HCT116 (cell line): ENCODE measurements at places on chromosomes 2 and 18. TPM values are rescaled to one million over a fixed set of nuclear protein-coding genes. Genes with fewer than 3 reads are reported as not detected.

The MAP4K3 gene
- total RNA-seq = 21.4 TPM

GRCh38 chr2:190863946-190864345 is 16.7 kb upstream of the GLS start:
- H3K4me1 ChIP-seq = peaks cover 2% of the 10 kb centered on the region; the same call in 1 of the 2 replicates
- H3K27ac ChIP-seq = no peak overlapping the region
- H3K36me3 ChIP-seq = no peaks in the 10 kb centered on the region
- no peaks in the 10 kb centered on the region for H3K27me3 ChIP-seq

- no peaks in the 10 kb centered on the region for H3K36me3 ChIP-seq
- no peak overlapping the region for H3K4me3 ChIP-seq
- DNase-seq = no peak
- H3K4me1 ChIP-seq = no peaks in the 10 kb centered on the region
Observed at GRCh38 chr2:22554453-22554852, 830.5 kb upstream of the KLHL29 start.

The MBP gene
- total RNA-seq = 34.9 TPM

GRCh38 chr2:62287899-62288880 is 92.3 kb downstream of the B3GNT2 start:
- no peak for DNase-seq
- H3K27me3 ChIP-seq = no peaks in the 10 kb centered on the region
- H3K27ac ChIP-seq = no peak overlapping the region
- H3K4me3 ChIP-seq = no peak overlapping the region
- H3K4me1 ChIP-seq = peaks cover 23% of the 10 kb centered on the region
- no peaks in the 10 kb centered on the region for H3K36me3 ChIP-seq

DNA sequence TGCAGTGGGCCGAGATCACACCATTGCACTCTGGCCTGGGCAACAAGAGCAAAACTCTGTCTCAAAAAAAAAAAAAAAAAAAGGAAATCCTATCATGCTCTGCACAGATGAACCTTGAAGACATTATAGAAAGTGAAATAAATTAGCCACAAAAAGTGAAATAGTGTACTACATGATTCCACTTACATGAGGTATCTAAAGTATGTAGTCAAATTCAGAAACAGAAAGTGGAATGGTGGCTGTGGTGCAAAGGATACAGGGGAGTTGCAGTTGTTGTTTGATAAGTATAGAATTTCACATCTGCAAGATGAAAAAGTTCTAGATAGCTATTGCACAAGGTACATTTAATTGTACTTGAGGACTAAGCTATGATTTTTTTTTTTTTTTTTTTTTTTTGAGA is 5.2 kb downstream of the ZRANB3 start:
- H3K27me3 ChIP-seq = no peaks in the 10 kb centered on the region
- peaks cover 30% of the 10 kb centered on the region for H3K4me1 ChIP-seq
- no peak overlapping the region for H3K4me3 ChIP-seq
- DNase-seq = no peak
- no peak overlapping the region for H3K27ac ChIP-seq
